ENCODE measurements at places on chromosomes 2 and 18.

- DNase-seq: peak; percentile 2
Observed at GRCh38 chr2:210503001-210503623, 26.6 kb upstream of the LANCL1 start.

GRCh38 chr2:2610751-2611150, 279.7 kb upstream of the MYT1L start:
- DNase-seq: no peak

DNA sequence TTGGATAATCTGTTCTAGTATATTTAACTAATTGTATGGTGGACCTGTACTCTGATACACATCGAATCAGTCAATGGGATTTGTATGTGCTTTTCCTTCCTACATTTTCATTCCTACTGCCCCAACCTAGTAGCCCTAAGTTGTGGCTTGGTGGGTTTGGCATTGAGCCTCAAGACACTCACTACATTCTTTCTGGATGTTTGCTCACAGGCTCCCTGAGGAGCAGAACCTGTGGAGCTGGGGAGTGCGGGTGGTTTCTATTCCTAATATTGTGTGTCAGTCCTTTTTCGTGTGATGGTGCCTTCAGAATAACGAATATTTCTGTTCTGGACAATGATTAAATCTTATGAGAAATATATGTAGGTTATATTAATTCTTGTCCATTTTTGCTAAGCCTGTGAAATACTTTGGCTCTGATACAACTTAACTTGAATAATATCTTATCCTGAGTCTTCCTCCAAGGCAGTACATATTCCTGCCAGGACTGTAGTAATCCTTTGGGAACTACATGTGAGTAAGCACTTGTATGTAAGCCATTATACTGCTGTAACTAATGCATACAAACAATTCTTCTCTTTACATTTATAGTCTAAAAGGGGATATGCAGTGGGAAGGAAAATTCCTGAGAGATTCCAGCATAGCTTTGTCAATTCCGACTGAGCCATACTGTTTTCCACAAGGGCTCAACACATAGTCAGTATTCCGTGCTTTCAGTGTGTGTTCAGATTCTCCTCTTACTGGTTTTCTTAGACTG, 150.6 kb downstream of the AGPS start:
- DNase-seq: no peak

DNA sequence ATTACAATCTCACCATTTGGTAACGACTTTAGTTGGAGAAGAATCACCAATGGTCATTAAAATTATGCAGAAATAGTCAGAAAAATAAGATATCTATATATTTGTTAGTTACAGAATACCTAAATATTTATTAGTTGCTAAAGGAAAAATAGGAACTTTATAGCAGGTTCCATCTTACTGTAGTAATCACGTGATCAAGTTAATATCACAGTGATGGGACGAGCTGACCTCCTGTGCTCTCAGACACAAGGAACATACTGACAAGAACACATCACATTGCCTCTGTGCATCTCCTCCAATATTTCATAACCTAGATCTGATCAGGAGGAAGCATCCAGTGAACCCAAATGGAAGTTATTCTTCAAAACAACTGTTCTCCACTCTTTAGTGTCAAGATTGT, 215.3 kb downstream of the GALR1 start:
- no peak for DNase-seq

DNA sequence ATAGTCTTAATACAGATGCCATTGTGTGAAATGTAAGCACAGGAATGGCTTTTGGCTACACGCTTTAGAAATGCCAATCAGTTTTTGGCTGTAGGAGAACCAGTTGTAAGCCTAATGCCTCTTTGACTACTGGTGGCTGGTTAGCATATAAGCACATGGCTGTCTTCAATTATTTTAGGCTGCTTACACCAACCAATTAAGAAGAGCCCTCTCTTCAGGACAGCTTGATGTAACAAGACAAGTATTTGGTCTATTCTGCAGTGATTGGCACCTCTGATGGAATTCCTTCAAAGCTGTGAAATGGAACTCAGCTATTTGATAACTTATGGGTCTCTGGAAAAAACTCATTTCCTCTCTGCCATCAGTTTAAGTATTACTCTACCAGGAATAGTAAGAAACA, 680.1 kb upstream of the FSHR start:
- no peak for DNase-seq

DNA sequence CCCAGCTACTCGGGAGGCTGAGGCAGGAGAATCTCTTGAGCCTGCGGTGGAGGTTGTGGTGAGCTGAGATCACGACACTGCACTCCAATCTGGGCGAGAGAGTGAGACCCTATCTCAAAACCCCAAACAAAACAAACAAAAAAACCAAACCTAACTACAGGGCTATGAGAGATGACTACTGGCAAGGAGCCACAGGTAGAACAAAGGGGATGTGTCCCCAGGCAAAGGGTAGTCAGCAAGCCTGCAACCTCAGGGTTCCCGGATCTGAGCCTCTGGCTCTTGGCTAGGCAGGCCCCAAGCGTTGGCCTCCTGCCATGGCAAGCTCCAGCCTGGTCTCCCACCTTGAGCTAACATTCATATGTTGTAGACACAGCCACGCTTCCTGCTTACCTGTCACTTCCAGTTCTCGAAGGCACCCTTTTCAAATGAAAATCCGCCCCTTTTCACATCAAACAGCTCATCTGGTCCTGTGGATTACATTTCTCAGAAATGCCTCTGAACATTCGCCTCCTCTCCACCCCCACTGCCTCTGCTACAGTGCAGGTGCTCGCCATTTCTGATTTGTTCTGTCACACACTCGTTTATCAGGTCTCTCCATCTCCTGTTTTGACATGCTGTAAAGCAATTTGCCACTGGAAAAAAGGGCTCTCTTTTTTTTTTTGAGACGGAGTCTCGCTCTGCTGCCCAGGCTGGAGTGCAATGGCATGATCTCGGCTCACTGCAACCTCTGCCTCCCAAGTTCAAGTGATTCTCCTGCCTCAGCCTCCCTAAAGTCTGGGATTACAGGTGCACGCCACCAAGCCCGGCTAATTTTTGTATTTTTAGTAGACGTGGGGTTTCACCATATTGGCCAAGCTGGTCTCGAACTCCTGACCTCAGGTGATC, 13.1 kb upstream of the ACTR3 start:
- DNase-seq: peak; percentile 69

DNA sequence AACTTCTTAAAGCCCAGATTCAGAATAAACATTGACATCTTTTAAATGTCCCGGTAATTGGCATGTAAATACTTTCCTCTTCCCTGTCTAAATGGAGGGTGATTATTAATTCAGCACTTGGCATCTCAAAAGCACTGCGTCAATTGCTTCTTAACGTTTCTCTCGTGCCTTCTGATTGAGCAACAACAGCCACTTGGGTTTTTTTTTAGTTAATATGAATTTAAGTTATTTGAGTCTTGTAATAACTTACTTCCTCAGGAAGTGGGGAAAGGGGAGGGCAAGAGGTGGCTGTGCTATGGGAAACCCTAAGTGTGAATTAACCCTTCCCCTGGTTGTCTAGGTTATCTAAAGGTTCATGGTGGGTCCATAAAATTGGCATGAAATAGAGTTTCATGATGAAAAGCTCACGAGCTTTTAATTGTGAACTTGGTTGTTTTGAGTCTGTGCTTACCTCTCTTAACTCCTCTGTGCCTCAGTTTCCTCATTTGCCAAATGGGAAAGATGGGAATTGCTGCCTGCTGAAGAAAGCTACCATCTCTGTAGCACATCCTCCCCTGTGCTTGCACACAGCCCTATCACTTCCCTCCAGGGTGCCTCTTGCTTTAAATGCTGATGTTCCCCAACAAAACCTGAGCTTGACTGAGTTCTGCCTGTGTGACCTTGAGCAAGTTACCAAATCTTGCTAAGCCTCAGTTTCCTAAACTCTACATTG, 126.3 kb upstream of the BCL2L11 start:
- no peak for DNase-seq

GRCh38 chr2:68645523-68645922, 2.1 kb downstream of the PROKR1 start:
- DNase-seq: no peak

GRCh38 chr18:9466846-9467245, 8.5 kb upstream of the RALBP1 start:
- no peak for DNase-seq

GRCh38 chr2:112671801-112672200, 26.1 kb downstream of the SLC20A1 start:
- DNase-seq: no peak

- DNase-seq: no peak
Observed at GRCh38 chr18:9353596-9353995, 19.0 kb downstream of the TWSG1 start.

DNA sequence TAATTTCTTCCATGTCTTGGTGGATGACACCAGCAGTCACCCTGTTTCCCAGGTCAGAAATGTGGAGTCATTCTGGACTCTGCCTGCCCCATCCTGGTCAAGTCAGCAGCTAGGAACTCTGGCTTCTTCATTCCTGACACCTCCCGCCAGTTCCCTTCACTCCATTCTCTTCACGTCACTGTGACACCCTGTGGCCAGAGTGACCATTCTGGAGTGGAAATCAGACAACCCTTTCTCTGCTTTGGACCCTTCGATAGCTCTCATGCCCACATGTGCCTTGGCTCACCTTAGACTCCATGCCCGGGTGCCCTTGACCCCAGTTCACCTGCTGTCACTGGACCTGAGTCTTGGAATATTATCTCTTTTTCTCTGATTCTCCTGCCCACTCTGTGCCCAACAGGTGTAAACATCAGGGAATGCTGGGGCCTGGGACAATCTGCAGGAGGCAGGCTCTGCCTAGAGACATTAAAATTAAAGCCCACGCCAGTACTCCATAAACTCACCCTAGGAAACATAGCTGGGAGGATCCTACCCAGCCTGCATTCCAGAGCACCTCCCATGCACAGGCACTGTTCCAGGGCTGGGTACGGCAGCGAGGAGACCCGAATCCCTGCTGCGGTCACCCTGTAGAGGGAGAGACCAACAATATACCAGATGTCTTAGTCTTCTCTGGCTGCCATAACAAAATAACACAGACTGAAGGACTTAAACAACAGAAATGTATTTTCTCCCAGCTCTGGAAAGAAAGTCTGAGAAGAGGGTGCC, 41.1 kb upstream of the FAHD2A start:
- no peak for DNase-seq

GRCh38 chr18:44759925-44760342, 79.2 kb downstream of the SETBP1 start:
- no peak for DNase-seq

GRCh38 chr18:24491927-24492834, 31.7 kb downstream of the HRH4 start:
- DNase-seq: no peak

DNA sequence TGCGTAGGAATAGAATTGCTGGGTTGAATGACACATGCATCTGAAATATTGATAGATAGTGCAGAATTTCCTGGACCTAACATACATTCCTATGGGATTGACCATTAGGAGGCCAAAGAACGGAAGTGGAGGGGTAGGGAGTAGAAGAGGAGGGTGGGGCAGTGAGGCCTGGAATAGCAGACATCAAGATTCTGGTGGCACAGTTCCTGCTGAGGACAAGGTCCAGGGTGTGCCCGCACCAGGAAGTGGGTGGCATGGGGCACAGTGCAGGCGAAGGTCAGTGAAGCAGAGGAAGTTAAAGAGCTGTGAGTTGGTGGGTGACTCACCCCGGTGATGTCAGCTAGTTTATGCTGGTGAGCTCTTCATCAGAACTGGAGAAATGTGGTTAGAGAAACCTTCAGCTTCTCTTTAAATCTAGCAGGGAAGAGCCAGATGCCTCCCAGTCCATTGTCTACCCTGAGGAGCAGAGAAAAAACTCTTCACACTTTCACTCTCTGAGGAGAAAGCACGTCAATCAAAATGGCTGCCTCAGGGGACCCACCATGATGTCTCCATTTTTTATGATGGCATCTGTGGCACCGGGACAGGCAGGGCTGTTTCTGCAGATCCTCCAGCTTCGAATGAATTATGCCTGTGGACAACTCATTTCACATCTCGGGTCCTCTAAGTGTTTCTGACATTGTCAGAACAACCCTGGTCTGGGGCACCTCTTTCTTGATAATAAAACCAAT, 55.9 kb upstream of the CTLA4 start:
- DNase-seq: peak; percentile 68

DNA sequence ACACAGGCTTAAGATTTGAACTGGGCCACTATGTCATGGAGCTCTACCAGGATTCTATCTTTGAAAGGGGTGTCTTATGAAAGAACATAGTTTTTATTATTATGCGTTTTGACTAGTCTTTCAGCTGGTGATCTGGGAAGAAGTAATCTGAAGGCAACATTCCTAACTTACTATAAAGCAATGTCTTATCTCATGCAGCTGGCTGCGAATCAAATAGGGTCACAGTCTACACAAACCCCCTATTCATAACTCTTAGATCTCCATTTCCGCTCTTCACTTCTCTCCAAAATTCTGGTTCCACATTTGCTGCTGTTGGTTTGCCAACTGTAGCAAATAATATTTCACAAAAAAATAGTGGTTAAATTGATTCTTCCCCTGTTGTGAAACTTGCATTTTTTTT, 813.3 kb downstream of the CNTNAP5 start:
- DNase-seq: no peak

DNA sequence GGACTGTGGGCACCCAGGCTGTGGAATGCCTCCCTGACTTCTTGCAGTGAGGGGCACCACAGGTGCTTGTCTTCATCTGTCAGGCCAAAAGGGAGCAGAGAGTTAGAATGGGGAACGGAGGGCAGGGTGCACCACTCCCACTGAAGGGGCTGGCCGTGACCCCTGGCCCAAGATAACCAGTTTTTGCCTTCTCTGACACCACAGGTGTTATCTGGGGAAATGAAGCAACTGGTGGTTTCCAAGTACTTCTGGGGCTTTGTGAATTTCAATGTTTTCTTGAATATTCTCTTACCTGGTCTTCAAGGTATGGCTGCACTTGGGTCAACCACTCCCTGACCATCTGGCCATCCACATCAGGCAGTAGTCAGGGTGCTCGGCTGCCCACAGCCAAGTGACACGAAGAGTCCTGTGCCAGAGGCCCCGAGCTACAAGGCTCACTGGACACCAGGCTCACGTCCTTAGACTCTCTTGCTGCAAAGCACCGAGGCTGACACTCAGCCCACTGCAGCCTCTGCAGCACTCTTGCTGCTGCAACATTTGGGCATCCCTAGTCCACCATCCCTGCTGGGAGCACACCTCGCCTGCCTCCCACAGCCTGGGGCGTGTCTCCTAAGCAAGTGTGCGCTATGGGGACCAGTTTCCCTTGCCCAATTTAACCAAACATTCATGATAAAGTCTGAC, 57.0 kb downstream of the FAM178B start:
- no peak for DNase-seq

GRCh38 chr18:35730691-35731370, 149.3 kb downstream of the GALNT1 start:
- DNase-seq: no peak

DNA sequence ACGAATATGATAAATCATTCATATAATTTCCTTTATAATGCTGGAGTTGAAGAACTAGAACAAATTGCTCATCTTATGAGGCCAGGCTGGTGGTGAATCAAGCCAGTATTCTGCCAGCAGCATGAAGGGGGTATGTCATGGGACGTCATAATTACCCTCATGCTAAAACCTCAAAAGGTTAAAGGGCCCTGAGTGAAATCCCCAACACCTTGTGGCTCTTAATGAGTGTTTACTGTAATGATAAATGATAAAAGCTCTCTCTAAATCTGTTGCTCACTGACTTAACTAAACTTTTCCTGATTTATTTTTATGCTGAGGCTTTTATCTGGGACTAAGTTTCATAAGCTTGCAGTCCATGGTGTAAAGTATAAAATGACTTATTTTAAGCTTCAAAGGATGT, 18.3 kb upstream of the NEDD4L start:
- no peak for DNase-seq
